Right ventricle myocardium inferior (tissue), 1 donor: ENCODE measurements at places on chromosomes 5 and 9.
A peak's percentile ranks its signal among the peaks of the same experiment; 100 is the strongest.

DNA sequence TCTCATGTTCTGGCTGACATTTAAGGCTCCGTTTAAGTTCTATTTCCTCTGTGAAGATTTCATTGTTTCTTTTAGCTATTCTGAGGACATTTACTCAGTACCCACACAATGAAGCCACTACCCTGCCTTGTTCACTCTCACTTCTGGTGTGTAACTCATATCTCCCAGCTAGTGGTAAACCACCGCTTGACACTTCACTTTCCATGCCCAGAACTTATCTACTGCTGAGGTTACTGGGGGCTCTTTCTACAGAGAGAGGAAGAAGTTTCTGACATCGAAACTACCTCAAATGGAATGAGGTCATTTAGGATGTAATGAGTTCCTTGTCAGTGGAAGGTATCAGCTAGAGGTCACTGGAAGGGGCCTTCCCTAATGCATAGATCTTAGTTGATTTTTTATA is 501.5 kb downstream of the DMAC1 start:
- no peak for DNase-seq

GRCh38 chr5:136457390-136458013 is 92.2 kb upstream of the TRPC7 start:
- DNase-seq, result no peak

- no peak for DNase-seq
Measured at GRCh38 chr9:15501179-15501578, 9.6 kb downstream of the PSIP1 start.

DNA sequence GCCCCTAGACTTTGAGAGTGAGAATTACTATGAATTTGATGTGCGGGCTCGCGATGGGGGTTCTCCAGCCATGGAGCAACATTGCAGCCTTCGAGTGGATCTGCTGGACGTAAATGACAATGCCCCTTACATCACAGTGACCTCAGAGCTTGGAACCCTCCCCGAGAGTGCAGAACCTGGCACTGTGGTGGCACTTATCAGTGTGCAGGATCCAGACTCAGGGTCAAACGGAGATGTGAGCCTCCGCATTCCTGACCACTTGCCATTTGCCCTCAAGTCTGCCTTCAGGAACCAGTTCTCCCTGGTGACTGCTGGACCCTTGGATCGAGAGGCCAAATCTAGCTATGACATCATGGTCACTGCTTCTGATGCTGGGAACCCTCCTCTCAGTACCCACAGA is 1.3 kb downstream of the PCDHGC4 start:
- DNase-seq, result no peak

GRCh38 chr9:90515510-90515909 is 127.1 kb downstream of the DIRAS2 start:
- no peak for DNase-seq

DNA sequence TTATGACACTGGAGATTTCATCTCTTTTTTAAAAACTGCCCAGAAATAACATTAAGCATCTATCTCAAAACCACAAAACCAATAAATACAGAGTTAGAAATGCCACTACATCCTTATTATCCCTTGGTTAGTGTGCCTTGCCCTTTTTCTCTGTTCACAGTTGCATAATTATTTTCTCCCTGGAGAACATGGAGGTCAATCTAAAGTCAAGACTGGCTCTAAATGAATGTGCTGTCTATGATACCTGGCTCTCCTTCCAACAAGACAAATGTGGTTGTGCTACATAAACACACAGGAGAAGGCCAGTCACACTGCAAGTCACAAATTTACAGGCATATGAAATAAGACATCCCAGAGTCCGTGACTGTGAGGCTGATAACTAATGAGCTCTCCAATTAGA is 2.8 kb downstream of the FBN2 start:
- no peak for DNase-seq

DNA sequence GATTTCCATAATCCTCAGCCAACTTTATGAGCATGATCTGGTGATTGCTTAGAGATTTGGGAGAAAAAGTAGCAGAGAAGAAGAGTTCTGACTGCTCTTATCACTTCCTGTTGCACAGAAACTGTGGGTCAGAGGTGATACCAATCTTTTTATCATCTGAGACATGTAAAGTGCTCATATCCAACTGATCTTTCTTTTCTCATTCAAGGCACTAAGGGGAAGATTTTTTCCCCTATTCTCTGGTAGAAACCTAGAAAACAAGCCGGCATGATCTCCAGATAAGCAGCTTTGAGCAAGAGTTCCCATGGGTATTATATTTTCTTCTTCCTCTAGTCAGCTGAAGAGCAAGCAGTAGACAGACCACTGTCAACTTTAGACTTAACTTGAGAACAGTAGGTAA is 29.0 kb upstream of the GPR150 start:
- no peak for DNase-seq

DNA sequence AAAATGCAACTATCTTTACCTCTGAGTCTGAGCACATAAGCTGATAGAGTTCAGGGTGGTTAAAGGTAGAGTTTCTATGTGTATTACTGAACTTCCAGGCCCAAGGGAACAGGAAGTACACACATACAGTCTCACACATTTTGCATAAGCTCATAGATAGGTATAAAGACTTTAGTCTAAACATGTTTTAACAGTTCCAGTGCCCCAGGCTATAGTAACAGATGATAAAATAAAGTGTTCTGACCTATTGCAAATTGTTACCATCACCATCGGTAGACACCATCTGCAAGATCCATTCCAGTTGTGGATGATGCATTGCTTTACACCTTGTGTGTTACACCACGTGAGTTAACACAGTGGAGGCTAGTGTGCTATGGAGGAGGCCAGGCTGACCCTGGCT is 95.8 kb downstream of the TMEM174 start:
- no peak for DNase-seq

- DNase-seq, result peak; percentile 78
Measured at GRCh38 chr5:56910210-56910965, 992 bp downstream of the SETD9 start.

DNA sequence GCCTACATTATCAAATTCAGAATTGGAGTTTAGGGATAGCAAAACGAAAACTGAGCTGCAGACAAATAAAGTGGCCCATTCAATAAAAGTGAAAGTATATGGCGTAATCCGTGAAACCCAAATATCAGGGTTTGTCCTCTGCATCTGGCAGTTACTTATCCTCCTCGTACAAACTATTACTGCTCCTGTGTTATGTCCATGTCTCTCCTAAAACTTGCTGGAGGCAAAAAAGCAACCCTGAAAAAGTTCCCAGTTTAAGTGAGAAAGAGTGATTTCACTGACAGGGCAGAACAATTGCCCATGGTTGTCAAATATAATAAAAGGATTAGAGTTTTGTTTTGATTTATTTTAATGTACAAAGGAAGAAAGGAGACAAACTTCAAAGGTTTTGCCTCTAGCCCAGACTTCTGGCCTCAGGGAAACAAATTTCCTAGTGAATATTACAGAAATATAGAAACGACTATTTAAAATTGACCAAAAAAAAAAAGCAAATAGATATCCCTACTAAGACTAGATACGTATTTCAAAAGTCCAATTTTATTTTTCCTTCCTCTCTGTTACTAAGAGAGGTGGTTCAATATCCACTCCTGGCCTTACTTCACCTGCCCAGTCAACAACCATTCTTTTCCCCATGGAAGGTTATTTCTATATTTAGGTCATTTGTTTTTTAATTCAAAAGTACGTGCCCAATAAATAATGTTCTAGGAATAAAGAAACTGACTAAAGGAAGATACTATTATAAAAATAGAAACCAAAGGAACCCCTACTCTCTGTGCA is 50.0 kb downstream of the NFIB start:
- no peak for DNase-seq

DNA sequence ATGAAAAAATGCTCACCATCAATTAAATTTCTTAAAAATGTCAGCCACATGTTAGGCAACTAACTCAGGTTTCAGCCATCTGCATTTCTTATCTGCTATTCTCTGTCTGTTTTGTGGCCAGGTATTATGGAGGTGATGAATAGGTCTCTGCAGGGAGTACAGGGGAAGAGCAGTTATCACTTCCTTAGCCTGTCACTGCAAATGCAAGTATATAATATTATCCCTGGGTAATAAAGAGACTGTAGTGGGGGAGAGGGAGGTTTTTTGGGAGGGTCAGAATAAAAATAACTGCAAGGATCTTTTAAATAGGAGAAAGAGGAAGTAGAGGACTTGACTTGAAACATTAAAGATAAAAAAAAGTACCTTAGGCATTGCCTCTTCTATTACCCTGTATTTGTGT is 49.6 kb upstream of the PTGER4 start:
- no peak for DNase-seq

DNA sequence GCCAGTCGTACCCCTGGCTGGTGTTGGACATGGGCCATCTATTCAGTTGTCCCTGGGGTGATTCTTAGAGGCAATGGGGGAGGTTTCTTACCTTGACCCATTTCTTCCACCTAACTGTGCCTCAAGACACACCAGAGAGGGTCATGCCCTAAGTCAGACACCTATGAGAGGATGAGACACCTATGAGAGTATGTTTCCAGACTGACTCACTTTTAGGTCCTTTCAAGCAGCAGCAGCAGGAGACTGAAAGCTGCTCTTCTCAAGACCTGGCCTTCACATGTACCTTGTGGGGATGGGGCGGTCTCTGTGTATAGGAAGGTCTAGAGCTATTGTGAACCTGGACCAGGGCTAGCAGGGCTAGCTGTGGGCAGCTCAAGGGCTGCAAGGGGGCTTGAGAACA is 130.1 kb downstream of the TENT4A start:
- DNase-seq, result no peak

GRCh38 chr9:13279284-13280141 is at the start of gene MPDZ:
Gene MPDZ, minus strand, starts transcription at chr9:13279692. Its CDS starts 29,377 bp downstream, at chr9:13250315.
- DNase-seq, result peak; percentile 86

DNA sequence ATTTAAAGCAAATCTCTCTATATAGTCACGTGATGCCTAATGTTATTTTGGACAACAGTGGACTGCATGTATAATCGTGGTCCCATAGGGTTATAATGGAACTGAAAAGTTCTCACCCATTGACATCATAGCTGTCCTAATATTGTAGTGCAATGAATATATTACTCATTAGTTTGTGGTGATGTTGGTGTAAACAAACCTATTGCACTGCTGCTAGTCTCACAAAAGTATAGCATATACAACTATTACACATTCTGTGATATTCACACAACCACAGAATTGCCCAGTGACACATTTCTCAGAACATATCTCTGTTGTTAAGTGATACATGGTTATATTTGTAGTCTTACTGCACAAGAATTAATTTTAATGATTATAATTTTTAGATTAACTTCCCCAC is 37.7 kb downstream of the IPO11 start:
- no peak for DNase-seq

GRCh38 chr5:141637123-141637766 is 448 bp downstream of the RELL2 start:
- DNase-seq, result no peak

DNA sequence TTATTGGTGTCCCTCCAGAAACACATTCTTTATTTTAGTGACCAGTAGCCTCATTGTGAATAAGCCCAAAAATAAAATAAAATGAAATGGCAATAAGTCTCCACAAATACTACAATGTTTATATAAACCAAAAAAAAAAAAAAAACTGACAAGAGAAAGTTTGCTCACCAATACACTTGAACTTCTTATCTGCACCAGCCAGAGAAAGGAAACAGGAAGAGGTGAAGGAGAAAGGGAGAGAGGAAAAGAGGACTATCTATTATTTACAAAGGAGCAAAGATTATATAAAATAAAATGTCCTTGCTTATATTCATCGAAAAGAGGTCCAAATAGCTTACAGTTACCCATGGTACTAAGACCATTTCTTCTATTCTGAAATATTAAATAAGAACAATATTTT is 176.4 kb upstream of the CCNG1 start:
- no peak for DNase-seq

GRCh38 chr9:33867747-33868439 is 50.9 kb downstream of the UBE2R2 start:
- no peak for DNase-seq

DNA sequence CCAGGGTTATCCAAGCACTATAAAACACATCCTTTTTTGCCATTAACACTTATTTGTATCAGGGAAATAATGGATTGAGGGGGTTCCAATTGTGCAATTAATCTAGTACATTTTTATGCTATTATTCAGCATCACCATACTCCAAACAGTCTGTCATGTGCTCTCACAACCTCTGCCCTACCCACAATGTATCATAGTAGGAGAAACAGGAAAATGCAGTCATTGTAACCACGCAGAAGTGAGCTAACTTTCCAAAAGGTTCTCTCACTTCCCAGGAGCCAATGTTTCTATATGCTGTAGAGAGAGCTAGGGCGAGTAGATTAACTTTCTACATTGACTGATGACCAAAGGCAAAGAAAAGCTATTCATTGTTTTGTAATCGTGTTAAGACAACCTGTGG is 29.8 kb downstream of the DAB2 start:
- no peak for DNase-seq

DNA sequence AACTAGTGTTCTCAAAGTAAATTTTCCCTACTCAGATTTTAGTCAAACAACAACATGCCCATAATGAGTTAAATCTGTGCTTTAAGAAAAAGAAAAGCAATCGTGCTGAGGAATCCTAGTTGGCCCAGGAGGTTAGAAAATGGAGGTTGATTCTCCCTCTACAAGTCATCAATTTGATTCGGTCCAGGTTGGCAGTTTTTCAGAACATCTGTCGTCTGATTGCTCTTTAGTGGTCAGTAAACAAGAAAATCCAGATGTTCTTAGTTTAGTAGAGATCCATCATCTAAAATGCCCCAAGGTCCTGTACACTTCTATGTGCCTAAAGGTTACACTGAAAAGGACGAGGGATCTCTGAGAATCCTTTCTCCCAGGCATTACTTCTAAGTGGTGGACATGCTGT is 659.2 kb downstream of the MTRR start:
- DNase-seq, result no peak

DNA sequence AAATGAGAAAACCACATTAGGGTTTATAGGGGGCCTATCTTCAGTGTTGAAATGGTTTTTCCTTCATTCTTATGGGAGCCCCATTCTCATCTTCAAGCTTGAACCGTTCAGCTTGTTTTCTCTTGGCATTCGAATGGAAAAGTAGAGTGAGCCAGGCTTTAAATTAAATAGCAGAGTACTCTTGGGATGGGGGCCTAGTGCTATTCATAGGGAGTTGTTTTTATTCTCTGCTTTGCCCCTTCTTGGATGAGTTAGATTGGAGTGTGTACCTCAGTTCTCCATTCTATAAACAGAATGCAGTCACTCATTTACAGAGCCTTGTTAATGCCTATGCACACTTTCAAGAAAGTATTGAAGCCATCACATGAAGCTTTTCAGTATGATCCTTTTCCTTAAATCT is 127.9 kb downstream of the FAM170A start:
- no peak for DNase-seq

- DNase-seq, result no peak
Measured at GRCh38 chr9:117678871-117679270, 25.3 kb upstream of the TLR4 start.

- no peak for DNase-seq
Measured at GRCh38 chr5:64318175-64318574, 152.5 kb downstream of the RNF180 start.

- no peak for DNase-seq
Measured at GRCh38 chr5:179135006-179135405, 74.8 kb downstream of the ZNF354C start.
